Astrocyte of the cerebellum (primary cell): ENCODE measurements at places on chromosomes 1 and 21.

DNA sequence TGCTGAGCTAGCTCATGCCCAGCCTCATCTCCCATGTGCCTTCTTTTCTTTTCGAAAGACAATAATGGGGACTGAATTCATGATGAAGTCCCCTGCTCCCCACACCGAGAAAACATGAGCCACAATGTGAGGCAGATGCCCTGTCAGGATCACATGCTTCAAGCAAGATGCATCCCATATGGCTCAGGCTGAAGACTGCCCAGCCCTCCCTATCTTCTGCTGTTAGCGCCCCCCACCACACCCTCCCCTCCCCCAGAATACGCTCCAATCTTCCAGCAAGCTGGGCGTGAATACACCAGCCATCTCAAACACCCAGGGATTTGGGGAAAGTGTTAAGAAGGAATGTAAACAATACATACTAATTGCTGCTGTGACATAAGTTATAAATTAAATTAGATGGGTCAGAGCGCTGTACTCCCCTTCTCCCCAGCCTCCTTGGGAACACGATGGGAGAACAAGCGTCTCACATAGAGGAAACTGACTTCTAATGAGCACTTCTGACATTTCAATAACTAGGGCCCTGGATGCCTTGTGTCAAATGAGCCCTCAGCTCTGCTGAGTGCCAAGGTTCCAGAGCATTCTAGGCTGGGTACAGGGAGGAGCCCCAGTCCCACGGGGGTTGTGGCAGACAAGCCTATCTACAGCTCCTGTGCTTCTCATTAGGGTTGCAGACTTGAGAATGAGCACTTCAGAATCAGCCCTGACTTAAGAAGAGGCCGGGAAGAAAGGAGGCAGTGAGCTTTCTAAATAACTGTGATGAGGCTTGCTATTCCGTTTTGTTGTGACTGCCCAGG is 55.6 kb downstream of the TNR start:
- no peak for DNase-seq

DNA sequence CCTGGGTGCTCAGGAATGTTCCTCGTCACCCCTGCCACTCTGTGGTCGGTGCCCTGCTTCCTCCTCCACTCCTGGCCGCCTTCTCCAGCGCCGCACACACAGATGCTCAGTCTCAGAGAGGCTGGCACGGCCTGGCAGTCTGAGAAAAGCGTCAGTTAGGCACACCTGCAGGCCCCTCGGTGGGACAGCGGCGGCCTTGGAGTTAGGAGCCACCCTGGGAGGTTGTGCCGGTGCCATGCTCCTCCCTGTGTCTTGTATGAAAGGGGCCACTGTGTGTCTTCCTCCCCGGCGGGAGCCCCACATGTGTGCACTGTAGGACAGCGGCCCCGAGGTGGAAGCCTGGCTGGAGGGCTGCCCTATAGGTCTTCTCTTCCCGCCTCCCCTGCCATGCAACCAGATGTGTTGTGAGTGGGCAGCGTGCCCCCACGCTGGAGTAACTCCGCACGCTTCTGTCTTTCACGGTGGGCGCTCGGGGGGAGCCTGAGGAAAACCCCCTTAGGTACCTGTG is 145.2 kb downstream of the PGBD5 start:
- no peak for DNase-seq

- no peak for DNase-seq
Measured at GRCh38 chr1:48228156-48228555, 5.6 kb downstream of the SLC5A9 start.

- no peak for DNase-seq
Measured at GRCh38 chr1:169367096-169367685, 406 bp downstream of the NME7 start.

GRCh38 chr1:26027716-26028489 is 6.3 kb downstream of the EXTL1 start:
- DNase-seq, result no peak

DNA sequence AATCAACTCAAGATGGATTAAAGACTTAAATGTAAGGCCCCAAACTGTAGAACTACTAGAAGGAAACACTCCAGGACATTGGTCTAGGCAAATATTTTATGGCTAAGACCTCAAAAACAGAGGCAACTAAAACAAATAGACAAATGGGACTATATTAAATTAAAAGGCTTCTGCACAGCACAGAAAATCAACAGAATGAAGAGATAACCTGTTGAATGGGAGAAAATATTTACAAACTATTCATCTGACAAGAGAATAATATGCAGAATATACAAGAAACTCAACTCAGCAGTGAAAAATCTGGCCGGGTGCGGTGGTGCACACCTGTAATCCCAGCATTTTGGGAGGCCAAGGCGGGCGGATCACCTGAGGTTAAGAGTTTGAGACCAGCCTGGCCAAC is 84.1 kb upstream of the HNRNPU start:
- no peak for DNase-seq

DNA sequence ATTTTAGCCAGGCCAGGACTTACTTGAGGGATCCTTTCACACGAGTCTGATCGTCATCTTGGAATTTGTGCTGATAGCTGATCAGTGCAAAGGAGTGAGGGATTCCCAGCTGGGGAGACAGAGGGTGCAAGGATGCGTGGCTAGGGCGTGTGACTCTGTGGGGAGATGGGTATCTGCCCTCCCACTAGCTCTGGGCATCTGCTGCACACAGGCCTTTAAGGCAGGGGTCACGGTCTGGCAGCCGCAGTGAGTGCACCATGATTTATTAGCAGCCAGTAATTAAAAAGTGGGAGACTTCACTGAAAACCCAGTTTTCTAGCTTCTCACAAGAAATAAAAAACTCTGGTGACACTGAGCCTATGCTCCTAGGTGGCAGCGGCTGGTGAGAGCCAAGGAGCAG is 20.4 kb downstream of the THAP3 start:
- DNase-seq, result no peak

DNA sequence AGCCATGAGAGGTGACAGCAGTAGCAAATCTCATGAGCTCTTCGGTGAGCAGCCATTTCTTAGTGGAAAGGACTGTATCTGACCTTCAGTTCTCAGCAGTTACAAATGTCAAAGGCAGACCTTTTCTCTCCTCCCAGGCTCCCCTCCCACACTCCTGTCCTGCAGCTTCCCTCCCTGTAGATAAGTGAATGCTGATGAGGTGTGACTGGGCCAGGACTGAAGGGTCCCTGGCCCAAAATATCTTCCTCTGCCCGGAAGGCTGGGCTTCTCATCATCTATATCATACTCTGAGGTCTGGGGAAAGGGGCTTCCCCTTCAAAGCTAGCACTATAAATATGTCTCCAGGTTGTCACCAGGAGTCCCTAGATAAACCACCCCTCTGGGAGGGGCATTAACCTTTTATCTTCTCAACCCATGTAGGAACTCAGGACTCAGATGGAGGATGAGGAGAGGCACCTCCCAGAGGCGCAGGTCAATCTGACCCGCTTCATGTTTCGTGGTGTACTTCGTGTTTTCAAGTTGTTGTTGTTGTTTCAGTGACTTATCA is 3.6 kb upstream of the ADAMTSL4 start:
- no peak for DNase-seq

DNA sequence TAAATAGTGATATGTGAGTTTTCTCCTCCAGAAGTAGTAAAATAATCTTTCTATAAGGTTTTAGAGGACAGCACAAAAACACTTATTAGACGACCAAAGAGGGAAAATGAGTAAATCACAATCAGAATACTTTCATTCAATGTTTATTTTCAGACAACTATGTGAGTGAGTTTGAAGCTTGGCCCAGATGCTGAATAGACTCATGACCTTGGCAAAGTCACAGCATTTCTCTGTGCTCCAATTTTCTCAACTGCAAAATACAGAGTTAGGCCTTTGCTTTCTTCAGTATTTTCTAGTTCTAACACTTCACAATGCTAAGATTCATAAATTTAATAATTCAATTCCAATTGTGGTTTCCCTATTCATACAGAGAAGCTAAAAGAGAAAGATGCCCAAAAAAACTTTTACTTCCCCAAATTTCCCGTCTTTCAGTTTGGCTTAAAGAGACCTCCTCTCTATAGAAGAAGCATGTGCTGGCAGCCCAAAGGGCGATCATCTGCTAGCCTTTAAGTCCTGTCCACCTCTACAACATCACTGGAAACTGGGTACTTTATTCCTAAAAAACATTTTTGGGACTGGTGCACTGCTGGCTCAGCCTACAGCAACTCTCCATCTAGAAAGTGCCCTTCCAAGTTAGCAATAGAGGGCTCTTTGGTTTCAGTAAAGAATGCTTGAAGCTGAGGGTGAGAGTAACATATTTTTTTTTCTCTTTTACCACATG is 116.8 kb upstream of the GORAB start:
- DNase-seq, result no peak

GRCh38 chr21:45918835-45919447 is 62.6 kb upstream of the COL6A1 start:
- DNase-seq, result no peak

GRCh38 chr21:29149808-29150425 is 19.5 kb downstream of the MAP3K7CL start:
- DNase-seq, result no peak

- DNase-seq, result peak; percentile 9
Measured at GRCh38 chr1:61825393-61825792, 83.1 kb downstream of the PATJ start.

DNA sequence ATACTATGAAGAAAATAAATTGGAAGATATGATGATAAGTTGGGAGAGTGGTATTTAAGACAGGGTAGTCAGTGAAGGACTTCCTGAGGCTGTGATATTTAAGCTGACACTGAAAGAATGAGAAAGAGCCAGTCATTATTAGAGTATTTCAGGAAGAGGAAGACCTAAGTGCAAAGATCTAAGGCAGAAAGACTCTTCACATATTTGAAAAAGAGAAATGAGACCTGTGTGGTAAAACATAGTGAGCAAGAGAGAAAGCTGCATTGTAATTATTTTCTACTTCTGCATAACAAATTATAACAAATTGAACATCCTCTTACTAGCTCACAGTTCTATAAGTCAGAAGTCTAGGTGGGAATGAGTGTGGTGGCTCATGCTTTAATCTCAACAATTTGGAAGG is 34.6 kb upstream of the DOCK7 start:
- DNase-seq, result no peak

- no peak for DNase-seq
Measured at GRCh38 chr1:99728494-99729235, 37.8 kb downstream of the FRRS1 start.

DNA sequence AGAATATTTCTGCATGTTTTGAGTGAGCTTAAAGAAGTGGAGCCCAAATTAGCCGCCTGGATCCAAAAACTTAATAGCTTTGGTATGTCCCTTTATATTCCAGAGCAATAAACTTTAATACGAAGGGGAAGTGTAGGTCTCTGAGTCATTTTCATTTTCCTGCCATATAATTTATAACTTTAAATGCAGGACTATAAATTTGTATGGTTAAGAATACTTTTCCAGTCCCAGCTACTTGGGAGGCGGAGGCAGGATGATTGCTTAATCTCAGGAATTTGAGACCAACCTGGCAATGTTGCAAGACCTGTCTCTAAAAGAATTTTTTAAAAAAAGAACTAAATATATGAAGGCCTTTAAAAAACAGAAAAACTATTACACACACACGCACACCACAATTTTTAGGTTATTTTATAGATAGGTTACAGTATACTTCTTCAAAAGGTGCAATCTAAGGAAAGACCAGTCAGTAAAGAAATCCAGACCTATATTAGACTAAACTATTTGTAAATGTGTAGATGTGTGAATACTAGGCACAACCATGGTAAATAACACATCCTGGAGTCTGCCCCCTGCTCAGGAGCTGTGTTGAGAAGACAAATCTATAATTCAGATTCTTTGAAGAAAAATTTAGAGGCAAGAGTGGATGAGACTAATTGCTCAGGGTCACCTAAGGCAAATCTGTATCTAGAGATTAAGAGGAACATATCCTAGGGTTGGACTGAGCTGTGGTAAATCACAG is 80.3 kb downstream of the TTC3 start:
- peak; percentile 34 for DNase-seq

- no peak for DNase-seq
Measured at GRCh38 chr21:36694593-36695282, 4.2 kb upstream of the SIM2 start.

GRCh38 chr1:23473037-23473800 is 10.8 kb downstream of the ASAP3 start:
- no peak for DNase-seq

DNA sequence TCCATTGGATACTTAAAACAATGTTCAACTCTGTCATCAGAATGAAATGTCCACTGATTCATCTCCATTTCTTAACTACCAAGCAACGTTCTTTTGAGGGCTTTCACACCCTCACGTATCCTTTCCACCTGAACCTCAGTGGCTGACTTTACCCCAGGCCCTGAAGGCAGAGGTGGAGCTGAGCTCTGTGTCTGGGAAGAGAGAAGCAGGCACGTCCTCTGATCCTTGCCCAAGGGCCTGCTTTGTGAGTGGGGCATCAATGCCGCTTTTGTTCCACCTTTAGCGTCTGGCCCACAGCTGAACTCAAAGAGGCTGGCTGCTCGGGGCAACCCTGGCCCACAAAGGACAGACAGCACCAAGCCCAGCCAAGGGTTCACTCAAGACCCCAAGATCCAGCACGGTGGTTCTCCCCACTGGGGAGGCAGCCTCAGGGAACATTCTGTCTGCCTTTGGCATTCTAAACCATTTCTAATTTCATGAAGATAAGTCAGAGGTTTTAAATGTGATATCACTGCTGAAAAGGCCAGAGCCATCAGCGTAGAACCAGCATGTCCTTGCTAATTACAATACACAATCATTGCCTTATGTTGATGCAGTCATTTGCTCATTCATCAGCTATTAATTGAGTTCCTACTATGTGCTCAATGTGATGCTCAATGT is 126.0 kb upstream of the UBE2U start:
- DNase-seq, result no peak

DNA sequence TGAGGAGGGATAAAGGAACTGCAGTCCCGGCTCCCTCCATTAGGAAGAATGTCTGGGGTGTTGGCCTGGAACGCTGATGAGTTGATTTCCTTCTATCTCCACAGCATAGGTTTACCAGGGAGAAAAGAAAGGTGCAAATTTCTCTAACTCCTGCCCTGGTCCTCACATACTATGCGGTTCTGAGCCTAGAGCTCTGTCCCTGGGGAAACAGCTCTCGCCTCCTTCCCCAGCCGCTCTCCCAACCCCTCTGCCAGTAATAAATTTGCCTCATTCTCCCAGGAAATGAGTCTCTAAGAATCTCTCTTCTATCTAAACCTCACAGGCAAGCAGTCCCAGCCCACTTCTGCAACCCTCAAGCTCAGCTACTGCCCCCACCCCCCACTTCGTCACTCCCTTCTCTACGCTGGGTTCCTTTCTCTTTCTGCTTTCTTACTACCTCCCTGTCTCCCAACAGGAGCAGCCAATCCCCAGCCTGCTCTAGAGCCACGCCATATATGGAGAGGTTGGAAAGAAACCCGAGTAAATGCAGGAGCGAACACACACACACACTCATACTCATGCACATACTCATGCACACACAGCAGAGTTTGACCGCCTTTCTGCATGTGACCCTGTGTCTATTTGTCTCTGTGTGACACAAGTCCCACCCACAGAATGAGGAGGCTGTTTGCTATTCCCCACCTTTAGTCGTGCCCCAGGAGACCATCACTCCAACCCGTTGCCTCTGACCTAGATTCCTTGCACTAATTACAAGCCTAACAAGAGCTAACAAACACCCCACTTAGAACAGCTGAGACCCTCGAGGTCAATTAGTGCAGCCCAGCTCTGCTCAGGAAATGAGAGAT is 13.4 kb downstream of the PLEKHO1 start:
- DNase-seq, result peak; percentile 96
